T-helper 2 cell (primary cell): ENCODE measurements at places on chromosomes 2 and 18.

- DNase-seq, result no peak
These were observed 50.5 kb upstream of the UBE2F start for GRCh38 chr2:237916296-237916695.

DNA sequence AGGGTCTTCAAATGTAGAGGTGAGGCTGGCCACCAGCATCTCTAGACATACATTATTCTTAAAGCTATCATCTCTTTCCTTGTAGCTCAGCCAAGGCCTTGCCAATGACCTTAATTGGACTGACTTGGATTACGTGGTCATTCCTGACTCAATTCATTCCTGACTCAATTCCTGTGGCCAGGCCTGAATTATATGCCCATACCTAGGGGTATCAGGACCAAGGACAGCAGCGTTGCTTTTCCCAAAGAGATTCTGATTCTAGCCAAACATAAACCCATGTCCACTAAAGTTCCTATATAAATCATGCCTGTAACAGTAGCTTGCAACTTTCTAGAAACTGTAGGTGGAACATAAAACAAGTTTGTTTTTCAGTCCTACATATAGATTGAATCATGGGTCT is 231.7 kb downstream of the ARL6IP6 start:
- DNase-seq, result no peak

- peak; percentile 36 for DNase-seq
These were observed 51.5 kb downstream of the HAUS1 start for GRCh38 chr18:46155641-46156051.

DNA sequence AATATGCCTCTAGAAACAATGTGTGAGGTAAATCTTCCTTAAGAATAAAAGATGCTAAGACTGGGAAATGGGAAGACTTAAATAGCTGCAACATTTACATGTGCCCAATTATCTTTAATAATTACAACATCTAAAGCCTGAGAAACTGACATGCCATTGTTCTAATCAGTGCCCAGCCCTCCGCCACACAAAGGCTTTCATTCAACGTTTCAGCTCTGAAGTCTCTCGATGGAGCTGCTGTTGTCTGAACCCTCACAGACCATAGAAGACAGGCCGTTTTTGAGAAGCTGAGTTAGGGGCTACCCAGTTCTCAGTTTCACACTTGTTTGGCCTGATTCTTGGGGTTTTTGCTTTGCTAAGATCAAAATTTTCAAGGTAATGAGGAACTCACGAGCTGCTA is 315.4 kb upstream of the CHST9 start:
- DNase-seq, result no peak

GRCh38 chr2:62705859-62706720 is 577 bp downstream of the EHBP1 start:
- no peak for DNase-seq

GRCh38 chr2:127637725-127638252 is 8.2 kb upstream of the GPR17 start:
- DNase-seq, result no peak

DNA sequence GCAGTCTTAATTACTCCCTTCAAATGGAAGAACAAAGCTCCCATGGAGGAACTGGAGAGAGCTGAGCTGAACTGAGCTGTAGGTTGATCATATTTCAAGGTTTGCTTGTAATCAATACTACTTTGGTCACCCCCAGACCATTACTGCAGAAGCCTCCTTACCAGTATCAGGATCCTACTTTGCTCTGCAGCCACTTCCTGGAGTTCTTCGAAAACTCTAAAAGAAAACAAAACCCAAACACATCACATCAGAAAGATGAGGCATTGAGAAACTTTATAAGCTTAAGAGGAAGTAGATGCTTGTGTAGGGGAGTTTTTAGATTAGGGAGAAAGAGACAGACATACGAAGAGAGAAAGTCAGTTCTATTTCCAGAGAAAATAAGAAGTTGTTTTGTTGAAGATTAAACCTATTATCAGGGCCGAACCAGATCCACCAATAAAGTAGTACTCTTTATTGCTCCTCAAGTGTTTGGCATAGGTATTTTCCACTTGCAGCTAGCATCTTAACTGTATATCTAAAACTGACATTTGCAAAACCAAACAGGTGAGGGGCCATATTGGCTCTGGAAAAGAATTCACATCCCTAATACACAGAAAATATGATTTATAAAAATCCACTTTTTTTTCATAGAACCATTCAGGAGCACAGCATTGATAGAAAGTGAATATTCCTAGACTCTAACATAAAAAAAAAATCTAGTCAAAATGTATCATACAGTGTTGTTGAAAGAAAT is 166.9 kb upstream of the KLF7 start:
- no peak for DNase-seq

GRCh38 chr18:44898498-44898897 is 217.8 kb downstream of the SETBP1 start:
- DNase-seq, result no peak

DNA sequence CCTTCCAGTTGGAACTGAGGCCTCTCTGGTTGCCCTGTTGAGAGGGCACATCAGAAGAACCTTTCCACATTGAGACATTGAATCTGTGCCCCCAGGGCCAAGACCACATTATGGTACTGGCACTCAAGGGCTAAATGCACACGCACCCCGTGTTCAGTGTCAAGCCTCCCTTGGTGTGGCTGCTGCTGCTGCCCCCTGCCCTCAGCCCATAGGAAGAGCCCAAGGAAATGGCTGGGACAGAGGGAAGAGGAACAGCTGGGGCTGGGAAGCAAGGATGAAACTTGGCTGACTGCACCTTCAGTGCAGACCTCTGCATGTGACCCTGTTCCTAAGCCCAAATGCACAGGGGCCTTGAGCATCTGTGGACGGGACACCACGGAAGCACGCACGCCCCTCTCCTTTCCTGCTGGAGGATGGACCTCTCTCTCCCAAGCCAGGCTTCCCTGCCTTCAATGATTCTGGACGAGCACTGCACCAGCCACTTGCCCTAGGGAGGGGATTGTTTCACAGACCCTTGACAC is 40.2 kb downstream of the NIFK start:
- no peak for DNase-seq

- DNase-seq, result no peak
These were observed 282 bp upstream of the PUS10 start for GRCh38 chr2:61018318-61018755.

DNA sequence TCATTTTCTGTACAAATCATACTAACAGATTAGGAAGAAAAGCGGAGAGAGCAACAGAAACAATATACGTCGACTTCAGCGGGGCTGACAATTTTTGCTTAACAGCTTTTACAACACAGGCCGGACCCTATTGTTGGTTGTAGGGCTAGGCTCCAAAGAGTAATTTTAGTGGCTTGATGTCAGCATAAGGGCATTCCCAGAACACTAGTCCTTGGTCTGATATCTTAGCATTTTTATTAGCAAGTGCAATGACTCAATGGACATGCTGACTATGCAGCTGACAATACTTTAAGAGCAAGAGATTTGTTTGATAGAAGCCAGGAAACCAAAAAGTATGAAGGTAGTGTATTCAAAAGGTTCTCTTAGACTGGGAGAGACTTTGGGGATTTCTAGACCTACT is 209.9 kb downstream of the LNPK start:
- DNase-seq, result no peak

GRCh38 chr2:1676091-1676912 is 68.0 kb downstream of the PXDN start:
- DNase-seq, result no peak

DNA sequence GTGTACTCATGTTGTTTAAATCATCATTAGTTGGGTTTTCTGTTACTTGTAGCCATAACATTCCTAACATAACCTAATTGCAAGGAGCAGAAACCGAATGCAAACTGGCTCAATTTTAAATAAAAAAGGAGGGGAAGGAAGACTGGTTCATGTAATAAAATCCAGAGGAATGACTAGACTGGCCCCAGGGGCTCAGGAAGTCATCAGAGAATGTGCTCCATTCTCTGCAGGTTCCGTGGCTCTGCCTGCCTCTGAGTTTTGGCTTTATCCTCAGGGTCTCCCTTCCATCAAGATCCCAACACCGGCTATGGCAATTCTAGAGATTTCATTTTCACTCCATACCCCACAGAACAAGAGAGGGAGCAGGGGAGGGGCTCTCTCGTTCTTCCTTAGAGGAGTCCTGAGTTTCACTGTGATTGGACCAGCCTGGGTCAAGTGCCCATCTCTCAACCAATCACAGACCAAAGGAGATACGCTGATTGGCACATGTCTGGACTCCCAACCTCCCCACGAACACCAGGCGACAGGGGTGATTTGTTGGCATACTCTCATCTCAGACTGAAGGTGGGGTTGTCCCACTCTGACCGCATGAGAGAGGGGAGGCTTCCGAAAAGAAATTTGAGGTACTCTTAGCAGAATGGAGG is 64.8 kb downstream of the NPPC start:
- DNase-seq, result no peak

- DNase-seq, result no peak
These were observed 88.5 kb upstream of the APCDD1 start for GRCh38 chr18:10365901-10366300.

- DNase-seq, result no peak
These were observed 24.2 kb upstream of the TOGARAM2 start for GRCh38 chr2:28956890-28957289.

DNA sequence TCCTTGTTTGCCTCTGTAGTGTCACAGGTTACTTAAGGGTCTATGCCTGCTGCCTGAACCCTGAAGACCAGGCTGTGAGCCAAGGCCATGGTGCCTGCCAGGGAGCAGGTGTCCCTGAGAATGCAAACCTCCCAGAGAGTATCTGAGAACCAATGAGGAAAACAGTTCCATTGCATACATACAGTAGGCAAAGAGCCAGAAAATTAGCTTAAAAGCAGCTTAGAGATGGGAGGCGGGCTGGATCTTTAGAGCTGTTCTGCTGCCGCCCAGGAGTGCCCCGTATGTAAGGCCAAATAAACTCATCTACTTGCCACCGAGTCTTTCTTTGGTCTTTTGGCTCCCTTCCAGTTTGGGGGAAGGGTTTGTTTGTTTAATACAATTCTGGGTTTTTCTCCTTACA is 327.9 kb downstream of the CLIP4 start:
- DNase-seq, result no peak

DNA sequence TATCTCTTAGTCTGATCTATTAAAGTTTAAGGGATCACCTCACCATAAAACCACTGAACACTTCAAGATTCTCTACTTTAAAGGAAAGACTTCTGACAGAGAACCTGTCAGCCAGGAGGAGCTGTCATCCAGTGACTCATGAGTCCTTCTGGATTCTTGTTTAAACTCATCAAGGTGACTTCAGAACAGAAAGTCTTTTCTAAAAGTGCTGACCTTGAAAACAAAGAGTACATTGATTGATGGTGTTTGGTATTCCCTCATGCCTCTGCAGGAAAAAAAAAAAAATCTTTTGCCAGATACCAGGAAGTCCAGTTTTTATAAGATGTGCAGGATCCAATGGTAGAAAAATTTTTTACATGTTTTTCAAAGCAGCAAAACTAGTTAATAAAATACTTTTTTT is 12.3 kb downstream of the DSG2 start:
- DNase-seq, result no peak

- DNase-seq, result no peak
These were observed 18.0 kb upstream of the DPP4 start for GRCh38 chr2:162092008-162092390.

- no peak for DNase-seq
These were observed 94.6 kb downstream of the PMAIP1 start for GRCh38 chr18:59994357-59994756.

- no peak for DNase-seq
These were observed 39.5 kb downstream of the ZC3H6 start for GRCh38 chr2:112314856-112315255.

- DNase-seq, result no peak
These were observed 47.8 kb downstream of the CFAP36 start for GRCh38 chr2:55567298-55567697.

GRCh38 chr18:12236934-12237832 is 17.0 kb upstream of the CIDEA start:
- DNase-seq, result peak; percentile 82

DNA sequence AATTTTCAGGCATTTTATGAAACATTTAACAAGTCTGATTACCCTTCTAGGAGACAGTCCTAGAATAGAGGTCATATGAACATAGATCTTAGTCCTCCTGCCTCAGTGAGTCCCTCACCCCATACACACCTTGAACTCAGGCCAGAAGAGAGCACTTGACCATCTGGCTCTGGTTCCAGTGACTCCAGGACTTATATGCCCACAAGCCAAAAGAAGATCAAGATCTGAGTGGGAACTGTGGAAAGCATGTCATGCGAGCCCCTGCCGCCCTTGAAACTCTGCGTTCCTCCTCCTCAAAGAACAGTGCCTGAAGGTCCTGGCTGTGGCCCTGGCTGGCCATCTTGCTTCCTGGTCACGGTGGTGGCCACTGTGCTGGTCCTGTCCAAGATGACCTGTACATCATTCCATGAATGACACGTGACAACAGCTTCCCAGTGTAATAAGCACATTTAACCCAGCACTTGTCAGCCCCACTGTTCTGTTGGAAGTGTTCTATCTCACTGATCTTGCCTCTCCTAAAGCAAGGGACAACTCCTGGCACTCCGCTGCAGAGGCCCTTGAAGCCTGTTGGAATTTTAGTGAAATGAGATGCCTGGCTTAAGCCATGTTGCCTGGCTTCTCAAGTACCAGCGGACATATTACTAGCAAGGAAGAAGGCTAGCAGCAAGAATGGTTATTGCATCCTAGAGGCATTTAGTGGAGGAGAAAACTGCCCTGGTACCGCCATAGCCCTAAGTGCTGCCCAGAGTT is 17.6 kb downstream of the TTC32 start:
- DNase-seq, result no peak

GRCh38 chr2:26088038-26088643 is 54.3 kb downstream of the RAB10 start:
- DNase-seq, result no peak

GRCh38 chr2:42230891-42231290 is 61.7 kb downstream of the EML4 start:
- no peak for DNase-seq

DNA sequence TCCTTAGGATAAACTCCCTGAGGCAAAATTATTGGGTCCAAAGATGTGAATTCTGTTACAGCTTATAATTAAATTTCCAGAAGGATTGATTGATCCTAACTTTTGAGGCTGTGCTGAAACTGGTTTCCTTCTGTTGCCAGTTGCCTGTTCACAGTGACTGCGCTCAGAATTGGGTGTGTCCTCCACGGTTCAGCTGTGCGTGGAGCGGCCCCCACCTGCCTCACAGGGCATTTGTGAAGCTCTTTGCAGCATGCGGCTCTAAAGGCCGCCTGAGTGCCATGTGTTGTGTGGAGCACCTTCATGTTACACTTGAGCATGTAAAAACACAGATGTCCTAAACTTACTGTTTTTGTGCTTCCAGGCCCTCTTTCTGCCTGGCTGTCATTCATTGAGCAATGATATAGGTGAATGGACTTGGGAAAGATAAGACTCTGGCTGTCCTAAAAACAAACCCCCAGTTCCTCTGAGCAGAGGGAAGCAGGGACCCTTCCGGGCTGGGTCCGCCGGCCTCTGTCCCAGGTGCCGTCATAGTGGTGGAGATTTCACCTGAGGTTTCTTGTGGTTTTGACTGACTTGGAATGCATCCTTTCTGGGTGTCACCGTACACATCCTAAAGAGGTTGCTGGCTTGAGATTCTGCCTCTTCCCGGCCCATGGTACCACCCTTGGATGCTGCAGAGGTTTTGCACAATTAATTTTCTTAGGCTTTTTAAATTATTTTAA is 173.6 kb downstream of the LDLRAD4 start:
- DNase-seq, result no peak

GRCh38 chr2:217746808-217747207 is 256.0 kb downstream of the TNS1 start:
- DNase-seq, result no peak
